ENCODE measurements at places on chromosomes 16 and 17.

GRCh38 chr16:23668873-23669272, 9.8 kb upstream of the PLK1 start:
- no peak for DNase-seq

DNA sequence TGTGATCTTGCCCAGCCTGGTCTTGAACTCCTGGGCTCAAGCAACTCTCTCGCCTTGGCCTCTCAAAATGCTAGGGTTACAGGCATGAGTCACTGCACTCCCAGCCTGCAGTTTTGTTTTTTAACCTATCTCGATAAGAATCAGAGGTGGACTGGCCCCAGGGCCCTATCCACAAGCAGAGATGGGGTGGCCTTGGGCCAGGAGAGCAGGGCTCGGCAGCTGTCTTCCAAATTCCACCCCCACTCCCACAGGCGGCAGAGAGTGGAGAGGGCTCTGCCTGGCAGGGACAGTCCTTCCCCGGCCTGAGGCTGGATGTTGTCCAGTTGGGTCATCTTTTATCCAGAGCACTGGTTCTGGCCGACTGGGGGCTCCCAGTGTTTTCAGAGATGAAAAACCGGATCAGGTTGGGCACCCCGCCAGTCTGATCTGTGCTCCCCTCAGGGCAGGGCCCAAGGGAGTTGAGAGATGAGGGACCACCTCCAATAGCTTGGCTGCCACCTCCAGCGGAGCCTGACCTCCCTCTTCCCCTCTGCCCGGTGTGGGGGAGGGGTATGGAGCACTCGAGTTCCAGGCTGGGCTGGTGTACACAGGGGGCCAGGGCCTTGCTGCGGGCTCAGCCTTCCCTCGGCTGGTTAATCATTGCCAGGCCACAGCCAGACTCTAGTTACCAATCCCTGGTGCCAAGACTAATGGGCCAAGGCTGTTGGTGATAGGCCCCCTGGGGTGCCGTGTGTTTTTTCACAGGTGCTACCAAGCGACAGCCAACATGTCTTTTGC, 30.3 kb upstream of the MYO15B start:
- DNase-seq, result no peak

DNA sequence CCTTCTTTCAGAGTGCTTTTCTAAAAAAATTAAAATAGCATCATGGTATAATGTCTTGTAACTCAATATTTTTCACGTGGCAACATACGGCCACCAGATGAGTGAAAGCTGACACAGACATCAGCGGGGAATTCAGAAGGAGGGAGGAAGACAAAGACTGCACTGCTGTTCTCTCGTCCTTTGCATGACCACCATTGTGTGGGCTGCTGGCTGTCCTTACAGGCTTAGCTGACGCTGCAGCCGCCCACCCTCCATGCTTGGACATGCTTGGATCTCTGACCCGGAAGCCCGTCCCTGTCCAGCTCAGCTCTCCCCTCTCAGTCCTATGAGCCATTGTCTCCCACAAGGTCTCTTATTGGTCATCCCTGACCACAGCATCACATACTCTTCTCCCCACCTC, 11.4 kb upstream of the MLYCD start:
- no peak for DNase-seq

DNA sequence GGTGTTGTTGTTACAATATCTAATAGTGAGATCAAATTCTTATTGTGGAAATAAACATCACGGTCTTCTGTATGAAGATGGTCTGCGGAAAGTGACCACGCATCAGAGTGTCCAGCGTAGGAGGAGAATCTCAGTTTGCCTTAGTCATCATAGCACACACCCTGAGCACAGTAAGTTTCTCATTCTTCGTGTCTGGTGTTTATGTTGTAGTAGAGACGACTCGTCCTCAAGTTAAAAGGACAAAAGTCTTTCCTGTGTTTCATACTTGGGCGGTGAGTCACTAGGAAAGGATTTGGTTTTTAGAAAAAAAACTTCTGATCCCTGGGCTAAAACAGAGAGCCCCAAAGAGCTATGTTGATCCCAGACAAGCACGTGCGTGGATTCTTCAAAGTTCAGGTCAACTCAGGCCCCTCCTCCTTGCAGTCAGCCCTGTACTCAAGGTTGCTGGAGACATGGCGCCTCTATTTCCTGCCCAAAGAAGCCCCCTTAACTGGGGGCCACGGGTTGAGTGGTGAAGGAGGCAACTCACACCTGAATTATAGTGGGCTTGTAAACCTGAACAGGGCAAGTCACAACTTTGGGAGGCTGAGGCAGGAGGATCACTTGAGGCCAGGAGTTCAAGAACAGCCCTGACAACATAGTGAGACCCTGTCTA, 170.4 kb downstream of the ZFHX3 start:
- peak; percentile 27 for DNase-seq

- no peak for DNase-seq
Observed at GRCh38 chr16:30882429-30883310, 11.2 kb downstream of the BCL7C start.

GRCh38 chr17:48593126-48593829, at the start of gene HOXB5:
TSS of gene HOXB5 (minus strand) at chr17:48593779. CDS start at chr17:48593682, 97 bp downstream.
- DNase-seq, result no peak

DNA sequence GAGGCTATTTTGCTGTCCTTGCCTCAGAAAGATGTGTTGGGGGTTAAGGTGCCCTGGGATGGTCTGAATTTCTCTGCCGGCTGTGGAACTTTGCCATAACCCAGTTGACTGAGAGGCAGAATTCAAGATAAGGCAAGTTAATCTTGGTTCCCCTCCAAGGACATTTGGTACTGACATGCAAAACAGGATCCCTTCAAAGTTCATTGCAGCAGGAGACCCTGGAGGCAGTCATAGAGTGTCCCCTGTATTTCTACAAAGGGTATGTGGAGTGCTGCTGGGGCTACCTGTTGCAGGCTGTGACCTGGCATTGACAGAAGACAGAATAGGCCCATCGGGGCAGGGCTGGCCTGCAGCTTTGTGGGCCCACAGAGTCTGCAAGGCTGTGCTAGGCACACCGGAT, 135.6 kb upstream of the IRX3 start:
- DNase-seq, result no peak

GRCh38 chr16:48212033-48212432, 32.1 kb upstream of the LONP2 start:
- no peak for DNase-seq

- DNase-seq, result peak; percentile 85
Observed at GRCh38 chr16:55508941-55509931, at the start of gene LPCAT2. TSS of gene LPCAT2 (plus strand) at chr16:55509072. CDS start at chr16:55509182, 110 bp downstream.

DNA sequence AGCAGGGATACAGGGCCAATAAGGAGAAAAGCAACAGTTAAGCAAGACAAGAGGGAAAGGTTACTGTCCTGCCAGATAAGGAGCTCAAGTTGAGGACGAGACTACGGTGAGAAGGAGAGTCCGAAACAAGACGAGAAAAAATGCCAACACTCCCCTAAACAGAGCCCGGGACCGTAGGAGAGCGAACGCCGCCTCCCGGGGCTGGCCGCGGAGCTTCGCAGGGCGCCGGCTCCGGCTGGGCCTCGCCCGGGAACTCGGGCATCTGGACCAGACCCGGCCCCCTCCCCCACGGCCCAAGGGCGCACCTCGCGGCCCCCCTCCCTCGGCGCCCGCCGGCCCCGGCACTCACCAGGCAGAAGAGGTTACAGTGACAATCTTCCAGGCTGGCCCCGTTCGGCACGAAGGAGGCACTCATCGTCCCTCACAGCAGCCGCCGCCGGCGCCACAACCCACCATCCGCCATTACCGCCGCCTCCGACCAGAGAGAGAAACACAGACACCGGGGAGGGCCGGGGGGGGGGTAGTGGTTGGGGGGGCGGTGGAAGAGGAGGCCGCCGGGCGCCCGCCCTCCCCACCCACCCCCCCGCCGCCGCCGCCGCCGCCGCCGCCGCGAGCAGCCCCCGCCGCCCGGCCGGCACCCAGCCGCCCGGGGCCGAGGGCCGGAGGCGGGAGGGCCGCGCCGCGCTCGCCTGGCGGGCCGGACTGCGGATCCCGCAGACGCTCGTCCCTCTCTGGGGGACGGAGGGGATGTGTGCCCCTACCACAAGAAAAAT, at the start of gene MED13:
Gene MED13, minus strand, starts transcription at position 488 of the 773 bp plus-strand sequence. Its CDS starts 73 bp downstream, at position 415.
- peak; percentile 52 for DNase-seq

Measured in Kasumi-1 (cell line).